ENCODE measurements at places on chromosomes 11 and 22. TPM values are rescaled to one million over a fixed set of nuclear protein-coding genes. Genes with fewer than 3 reads are reported as not detected.

The FAM111B gene
- 0.84 TPM for total RNA-seq

The GGA1 gene
- 28.5 TPM for total RNA-seq

The PDGFB gene
- total RNA-seq = 19.9 TPM

The FGF4 gene
- not detected for total RNA-seq

The KRTAP5-11 gene
- total RNA-seq = not detected

- DNase-seq = no peak
Observed at GRCh38 chr11:131833366-131833765, 463.0 kb downstream of the NTM start.

GRCh38 chr11:93236741-93237675 is 39.2 kb upstream of the SLC36A4 start:
- DNase-seq = no peak

GRCh38 chr11:122192634-122193255 is 76.7 kb upstream of the BLID start:
- no peak for DNase-seq

- no peak for DNase-seq
Observed at GRCh38 chr11:119389611-119390254, 8.2 kb upstream of the USP2 start.

- no peak for DNase-seq
Observed at GRCh38 chr11:65537296-65537597, 12.4 kb downstream of the SCYL1 start.

DNA sequence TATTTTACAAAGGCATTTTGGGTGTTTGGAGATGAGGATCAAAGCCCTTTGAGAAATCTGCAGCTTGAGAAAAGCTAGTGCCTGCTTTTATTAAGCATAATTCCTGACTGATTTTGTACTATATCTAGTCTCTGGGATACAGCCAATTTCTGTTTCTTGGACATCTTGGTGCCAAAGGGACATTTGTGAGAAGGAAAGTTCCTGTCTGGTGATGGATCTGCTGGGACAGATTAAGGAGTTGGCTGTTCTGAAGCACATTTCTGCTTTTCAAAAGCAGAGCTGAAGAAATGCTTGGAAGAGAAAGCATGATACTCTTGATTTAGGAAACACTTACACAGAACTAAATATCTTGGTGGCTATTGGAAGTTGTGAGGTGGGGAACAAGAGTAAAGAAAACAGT is 254.6 kb upstream of the CCDC90B start:
- DNase-seq = no peak

DNA sequence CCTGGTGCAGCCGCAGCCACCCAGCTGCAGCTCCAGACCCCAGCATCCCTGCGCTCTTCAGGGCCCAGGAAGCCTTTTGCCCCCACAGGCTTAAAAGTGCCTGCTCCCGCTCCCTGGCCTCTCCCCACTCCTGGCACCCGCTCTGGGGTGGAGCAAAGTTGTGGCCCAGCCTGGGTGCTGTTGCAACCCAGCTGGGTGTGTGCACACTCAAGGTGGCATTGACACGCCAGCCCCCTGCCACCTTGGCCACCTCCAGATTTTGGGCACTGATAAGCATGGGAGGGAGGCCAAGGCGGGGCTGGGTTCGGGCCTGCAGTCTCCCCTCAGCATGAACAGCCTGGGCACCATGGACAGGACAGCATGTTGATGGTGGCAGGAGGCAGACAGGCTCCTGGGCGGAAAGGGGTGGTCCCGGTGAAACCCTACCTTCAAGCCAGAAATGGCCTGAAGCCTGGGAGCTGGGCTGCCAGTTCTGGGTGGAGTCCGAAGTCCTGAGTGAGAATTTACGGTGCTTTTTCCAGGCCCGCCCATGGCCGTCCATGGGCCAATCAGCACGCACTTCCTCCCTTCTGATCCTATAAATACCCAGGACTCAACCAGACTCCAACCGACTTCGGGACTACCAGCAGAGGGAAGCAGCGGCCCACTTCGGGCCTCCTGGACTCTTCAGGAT is 23.6 kb upstream of the RNASEH2C start:
- DNase-seq = peak; percentile 46

DNA sequence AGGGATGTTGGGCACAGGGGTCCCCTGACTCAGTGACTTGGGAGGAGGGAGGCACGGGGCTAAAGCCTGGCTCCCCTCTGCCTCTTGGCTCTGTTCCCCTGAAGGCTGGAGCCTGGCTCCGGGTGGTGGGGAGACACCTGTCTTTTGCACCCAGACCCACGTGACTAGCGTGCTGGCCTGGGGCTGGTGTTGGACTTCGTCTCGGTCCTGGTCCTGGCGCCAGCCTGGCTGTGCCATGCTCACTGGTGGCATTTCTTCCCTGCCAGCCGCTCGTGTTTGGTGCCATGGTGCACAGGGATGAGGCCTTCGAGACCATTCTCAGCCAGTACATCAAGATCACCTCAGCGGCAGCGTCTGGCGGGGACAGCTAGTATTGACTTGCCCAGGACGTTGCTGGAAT is 56.7 kb downstream of the GRAMD4 start:
- peak; percentile 61 for DNase-seq

- DNase-seq = no peak
Observed at GRCh38 chr11:46327829-46328228, 19.4 kb upstream of the DGKZ start.

- peak; percentile 92 for DNase-seq
Observed at GRCh38 chr22:25404928-25405816, 159.3 kb upstream of the GRK3 start.

DNA sequence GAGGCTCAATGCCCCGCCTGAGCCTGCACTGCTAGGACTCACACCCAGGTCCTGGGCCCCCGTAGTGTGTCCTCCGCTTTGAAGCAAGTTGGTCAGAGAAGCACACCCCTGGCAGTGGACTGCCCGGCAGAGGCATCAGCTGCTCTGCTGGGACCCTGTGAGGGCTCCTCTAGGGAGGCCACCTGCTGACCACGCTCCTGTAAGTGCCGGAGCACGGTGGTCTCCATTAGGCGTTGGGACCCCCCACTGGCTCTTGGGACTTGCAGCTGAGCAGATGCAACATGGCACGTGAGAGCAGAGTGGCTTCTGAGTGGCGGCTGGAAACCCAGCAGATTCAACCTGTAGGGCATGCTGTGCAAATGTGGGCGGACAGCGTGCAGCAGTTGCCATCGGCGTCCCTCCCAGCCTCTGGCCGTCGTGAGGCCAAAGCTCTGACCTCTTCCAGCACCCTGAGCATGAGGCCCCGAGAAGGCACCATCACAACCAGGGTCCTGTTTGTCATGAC is 16.9 kb downstream of the MRGPRG start:
- DNase-seq = peak; percentile 19
